Endodermal cell (in vitro differentiated cells): ENCODE measurements at places on chromosomes 4 and X. TPM values are rescaled to one million over a fixed set of nuclear protein-coding genes. Genes with fewer than 3 reads are reported as not detected.

LPAR4 gene
- total RNA-seq, result 2.6 and 2.9 TPM in 2 replicates

SOWAHD gene
- 1.7 and 1.9 TPM in 2 replicates for total RNA-seq

ODAPH gene
- not detected in 2 replicates for total RNA-seq

CD38 gene
- total RNA-seq, result not detected in 3 replicates

TEX13D gene
- total RNA-seq, result not detected in 3 replicates

COL4A6 gene
- 169 to 205 TPM (median 205 TPM) in 3 replicates for total RNA-seq

GAGE1 gene
- total RNA-seq, result not detected in 2 replicates

FAM9B gene
- not detected in 2 replicates for total RNA-seq

DCAF12L2 gene
- total RNA-seq, result 3.0 to 3.7 TPM (median 3.4 TPM) in 3 replicates

DCAF12L1 gene
- total RNA-seq, result 1.9 and 2.0 TPM in 2 replicates

LNX1 gene
- 2.4 and 4.4 TPM in 2 replicates for total RNA-seq

VEGFC gene
- total RNA-seq, result 0.52 and 0.95 TPM in 2 replicates

PRRG1 gene
- total RNA-seq, result 2.9 and 3.1 TPM in 2 replicates

VEGFD gene
- total RNA-seq, result 0.25 to 0.27 TPM in 2 of 3 replicates, not detected in the other
